ENCODE measurements at places on chromosomes 6 and 20. TPM values are rescaled to one million over a fixed set of nuclear protein-coding genes. Genes with fewer than 3 reads are reported as not detected.

DNA sequence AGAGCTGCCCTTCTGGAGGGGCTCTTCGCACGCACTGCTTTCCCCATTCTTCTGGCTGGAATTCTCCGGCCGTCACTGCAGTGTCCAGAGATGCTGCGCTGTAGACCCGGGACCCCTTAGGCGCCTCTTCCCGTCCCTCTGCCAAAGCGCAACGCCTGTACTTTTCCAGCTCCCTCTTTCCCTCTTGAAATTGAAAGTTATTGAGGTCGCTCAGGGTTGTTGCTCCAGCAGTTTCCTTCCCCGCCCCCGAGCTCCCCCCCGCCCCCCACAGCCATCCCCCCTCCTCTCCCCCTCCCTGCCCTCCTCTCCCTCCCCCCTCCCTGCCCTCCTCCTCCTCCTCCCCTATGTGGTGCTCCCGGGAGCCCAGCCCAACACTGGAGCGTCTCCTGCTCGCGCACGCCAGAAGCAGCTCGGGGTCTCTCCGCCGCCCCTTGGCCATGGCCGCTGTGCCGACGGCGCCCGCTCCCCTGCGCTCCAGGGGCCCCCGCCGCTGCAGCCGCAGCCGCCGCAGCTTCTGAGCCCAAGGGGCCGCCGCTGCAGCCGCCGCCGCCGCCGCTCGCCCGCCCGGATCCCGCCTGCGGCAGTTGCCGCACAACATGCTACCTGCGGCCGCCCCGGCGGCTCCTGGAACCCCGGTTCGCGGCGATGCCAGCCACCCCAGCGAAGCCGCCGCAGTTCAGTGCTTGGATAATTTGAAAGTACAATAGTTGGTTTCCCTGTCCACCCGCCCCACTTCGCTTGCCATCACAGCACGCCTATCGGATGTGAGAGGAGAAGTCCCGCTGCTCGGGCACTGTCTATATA, at the start of gene RSPO3:
Gene RSPO3, plus strand, starts transcription at position 374 of the 804 bp plus-strand sequence. CDS start 522 bp downstream, outside the sequence.
- peak; percentile 44 for DNase-seq

DNA sequence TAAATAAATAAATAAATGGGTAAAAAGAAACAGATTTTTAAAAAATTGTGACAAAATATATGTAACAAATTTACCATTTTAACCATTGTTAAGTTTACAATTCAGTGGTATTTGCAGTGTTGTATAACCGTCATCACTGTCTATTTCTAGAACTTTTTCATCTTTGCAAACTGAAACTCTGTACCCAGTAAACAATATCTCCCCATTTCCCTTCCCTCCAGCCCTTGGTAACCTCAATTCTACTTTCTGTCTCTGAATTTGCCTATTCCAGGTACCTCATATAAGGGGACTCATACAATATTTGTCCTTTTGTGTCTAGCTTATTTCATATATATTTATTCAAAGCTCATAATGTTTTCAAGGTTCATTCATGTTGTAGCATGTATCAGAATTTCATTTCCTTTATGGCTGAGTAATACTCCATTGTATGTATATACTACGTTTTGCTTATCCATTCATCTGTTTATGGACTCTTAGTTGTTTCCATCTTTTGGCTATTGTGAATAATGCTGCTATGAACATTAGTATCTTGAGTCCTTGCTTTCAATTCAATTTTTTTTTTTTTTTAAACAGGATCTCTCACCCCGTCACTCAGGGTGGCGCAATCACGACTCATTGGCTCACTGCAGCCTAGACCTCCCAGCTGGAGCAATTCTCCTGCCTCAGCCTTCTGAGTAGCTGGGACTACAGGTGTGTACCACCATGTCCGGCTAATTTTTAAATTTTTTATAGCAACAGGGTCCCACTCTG, 8.9 kb downstream of the MANBAL start:
- peak; percentile 43 for DNase-seq

DNA sequence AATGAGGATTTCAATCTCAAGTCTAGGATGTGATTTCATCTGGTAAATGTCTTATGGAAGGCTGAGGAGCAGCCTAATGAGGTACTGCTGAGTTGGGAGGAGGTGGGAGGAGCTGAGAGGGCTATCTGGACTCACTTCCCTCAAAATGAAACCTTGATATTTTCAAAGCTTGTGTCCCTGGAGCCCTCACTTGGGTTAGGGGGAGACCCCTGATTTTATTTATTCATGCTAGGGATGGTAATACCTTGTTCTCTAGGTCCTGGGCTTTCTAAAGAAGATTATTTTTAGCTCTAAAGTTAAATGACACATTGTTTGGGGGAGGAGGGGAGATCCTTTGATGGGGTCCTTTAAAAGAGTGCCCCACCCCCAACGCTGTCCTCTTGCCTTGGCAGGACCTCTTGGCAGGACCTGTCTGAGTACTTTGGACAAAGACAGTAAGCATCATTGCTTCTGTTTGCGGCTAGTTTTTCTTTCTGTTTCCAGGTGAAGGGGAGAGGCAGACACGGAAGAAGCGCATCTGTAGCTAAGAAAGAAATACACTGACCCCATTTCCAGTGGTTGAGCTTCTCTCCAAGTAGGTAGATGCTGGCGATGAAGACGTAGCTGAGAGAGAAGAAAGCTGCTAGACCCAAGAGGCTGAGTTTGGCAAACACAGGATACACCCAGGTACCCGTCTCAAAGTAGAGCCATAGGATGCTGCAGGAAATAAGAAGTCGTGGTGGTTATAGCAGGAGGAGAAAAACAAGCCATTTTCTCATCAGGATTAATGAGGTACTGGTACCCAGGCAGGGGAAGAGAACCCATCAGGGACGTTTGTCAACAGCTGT, 55.6 kb downstream of the ADTRP start:
- DNase-seq = no peak

- peak; percentile 92 for DNase-seq
Observed at GRCh38 chr20:56554869-56555268, 21.8 kb downstream of the FAM209B start.

DNA sequence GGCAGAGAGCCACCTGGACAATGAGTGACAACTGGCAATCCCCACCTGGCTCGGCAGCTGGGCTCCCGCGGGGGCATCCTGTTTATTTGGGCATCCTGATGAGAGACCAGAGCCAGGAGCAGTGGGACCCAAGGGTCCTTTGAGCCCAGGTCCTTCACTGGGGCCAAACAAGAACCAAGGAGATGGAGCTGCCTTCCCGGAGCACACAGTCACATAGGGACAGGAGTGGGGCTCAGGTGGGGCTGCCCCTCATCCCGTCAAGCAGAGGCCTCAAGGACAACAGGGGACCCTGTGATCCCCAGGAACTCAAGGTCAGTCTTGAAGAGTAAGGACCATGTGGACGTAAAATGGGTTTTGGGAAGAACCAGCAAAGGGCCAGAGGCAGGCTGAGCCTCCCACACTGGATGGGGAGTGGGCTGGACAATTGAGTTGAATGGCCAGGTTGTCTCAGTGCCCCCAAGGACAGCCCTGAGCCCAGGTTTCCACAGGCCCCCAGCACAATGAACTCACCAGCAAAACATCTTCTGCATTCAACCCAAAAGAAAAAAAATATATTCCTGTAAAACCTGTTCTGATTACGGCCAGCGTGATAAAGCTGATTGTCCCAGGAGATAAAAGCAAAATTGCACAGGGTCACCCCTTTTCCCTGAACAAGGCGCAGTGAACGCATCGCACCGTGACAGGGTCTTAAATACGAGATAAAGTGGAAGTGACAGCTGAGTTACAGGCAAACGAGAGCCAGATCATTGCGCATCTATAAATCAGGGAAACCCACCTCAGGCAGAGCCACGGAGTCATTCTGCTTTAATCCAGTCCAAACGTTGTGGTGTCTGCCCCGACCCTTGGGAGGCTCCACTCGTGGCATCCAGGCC, 86.2 kb downstream of the ANKRD60 start:
- DNase-seq = no peak

GRCh38 chr6:110116258-110116657, 63.2 kb downstream of the WASF1 start:
- DNase-seq = no peak

- no peak for DNase-seq
Observed at GRCh38 chr20:44057698-44058675, 129.0 kb downstream of the JPH2 start.

DNA sequence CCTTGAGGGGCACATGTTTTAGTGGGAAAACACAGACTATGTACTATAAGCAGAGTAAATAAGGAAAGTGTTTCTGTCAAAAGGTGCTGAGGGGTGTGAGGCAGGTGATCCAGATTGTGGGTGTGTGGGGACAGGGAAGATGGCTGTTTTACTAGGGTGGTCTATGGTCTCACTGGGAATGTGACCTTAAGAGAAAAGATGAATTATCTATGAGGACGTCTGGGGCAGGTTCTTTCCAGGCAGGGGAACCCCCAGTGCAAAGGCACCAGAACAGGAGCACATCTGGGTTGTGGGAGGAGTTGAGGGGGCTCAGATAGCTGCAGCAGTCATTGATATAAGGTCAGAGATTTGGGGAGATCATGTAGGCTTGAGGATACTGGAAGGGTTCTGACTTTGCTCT, 18.2 kb upstream of the POLR1H start:
- DNase-seq = no peak

DNA sequence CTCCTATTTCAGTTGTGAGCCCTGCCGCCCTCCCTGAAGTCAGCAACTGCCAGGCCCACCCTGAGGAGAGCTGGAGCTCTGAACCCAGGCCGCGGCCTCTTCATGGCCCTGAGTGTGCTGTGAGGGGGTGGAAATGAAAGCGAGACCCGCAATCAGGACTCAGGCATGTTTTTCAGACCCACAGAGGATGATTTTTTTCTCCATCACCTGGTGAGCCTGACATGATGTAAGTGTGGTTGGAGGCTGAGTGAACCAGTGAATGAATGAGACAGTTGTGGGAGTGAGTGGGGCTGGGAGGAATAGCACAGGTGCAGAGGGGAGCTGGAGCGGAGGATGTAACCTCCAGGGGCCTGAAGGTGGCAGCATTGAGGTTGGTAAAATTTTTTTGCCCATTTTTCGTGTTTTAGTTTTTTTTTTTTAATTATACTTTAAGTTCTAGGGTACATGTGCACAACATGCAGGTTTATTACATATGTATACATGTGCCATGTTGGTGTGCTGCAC, 18.3 kb downstream of the RAET1L start:
- peak; percentile 49 for DNase-seq

DNA sequence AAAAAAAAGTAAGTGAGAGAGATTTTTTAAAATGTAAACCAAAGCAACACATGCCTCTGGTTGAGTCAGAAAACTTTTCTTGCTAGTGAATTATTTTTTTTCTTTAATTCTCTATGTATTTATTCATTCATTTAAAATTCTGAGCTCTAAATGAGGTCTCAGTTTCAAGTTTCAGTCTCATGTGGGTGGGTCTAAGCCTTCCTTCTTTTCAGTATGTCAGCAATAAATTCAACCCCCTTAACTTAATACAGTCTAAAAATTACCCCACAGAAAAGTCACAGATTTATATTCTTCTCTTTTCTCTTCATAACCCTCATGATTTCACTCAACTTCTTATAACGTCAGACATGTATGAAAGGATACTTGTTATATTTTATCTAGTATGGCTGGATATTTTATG, 663.3 kb upstream of the PTCHD4 start:
- DNase-seq = no peak

DNA sequence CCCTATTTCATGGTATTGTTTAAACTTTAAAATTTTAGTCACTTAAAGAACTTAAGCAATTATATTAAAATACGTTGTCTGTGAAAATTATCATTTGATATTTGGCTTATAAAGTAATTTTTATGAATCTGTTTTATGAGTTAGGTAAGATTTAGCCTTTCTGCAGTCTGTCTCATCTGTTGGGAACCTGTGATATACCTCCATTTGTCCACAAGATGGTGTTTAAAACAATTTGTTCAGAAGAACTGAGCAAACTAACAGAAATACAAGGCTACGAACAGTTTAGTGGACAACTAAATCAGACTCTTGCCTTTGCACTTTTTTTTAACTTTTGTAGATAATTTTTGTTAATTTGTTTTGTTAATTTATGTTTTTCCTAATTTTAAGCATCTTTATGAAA, 92.4 kb downstream of the COL9A1 start:
- no peak for DNase-seq

- no peak for DNase-seq
Observed at GRCh38 chr6:5123296-5124143, 38.4 kb downstream of the PPP1R3G start.

DNA sequence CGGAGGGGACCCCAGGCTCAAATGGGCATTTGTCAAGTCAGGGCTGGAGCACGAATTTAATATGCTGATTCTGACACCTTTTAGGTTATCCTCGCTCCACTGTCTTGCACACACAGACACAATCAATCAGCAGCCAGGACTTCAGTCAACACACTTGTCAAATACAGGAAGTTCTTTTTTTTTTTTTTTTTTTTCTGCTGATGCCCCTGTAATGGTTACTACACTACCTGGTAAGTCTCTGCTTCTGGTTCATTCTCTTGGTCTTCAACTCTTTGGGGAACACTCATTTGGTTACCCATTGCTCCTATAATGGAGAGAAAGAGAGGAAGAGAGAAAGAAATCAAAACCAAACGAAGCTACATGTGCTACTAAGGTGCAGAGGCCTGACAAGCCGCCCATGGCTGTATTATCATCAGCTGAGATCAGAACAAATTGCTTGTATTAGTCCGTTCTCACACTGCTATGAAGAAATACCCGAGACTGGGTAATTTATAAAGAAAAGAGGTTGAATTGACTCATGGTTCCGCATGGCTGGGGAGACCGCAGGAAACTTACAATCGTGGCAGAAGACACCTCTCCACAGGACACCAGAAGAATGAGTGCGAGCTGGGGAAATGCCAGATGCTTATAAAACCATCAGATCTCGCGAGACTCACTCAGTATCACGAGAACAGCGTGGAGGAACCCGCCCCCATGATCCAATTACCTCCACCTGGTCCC, 11.8 kb downstream of the BCAS1 start:
- DNase-seq = no peak

- no peak for DNase-seq
Observed at GRCh38 chr6:105786890-105787655, 299.1 kb upstream of the PRDM1 start.

GRCh38 chr6:36649701-36650484, 28.6 kb upstream of the CDKN1A start:
- DNase-seq = peak; percentile 72

DNA sequence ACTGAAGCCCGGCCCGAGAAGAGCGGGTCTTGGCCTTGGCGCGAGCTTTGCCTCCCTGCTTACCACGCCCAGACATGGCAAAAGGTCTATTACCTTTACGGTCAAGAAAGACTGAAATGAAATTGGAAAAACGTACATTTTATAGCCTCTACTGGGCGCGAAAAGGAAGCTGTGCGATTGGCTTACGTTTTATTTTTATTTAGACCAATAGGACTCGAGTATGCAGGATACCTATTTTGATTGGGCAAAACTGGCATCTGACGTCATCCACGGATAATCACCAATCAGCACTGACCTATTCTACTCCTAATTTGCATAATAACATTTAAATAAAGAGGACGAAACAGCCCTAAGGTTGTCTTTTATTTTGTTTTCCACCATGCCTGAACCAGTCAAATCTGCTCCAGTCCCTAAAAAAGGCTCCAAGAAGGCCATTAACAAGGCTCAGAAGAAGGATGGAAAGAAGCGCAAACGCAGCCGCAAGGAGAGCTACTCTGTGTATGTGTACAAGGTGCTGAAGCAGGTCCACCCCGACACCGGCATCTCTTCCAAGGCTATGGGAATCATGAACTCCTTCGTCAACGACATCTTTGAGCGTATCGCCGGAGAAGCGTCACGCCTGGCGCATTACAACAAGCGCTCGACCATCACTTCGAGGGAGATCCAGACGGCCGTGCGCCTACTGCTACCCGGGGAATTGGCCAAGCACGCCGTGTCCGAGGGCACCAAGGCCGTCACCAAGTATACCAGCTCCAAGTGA, 97.4 kb downstream of the OR2B2 start:
- DNase-seq = no peak

The NOX3 gene
- not detected for total RNA-seq

The ZNF391 gene
- total RNA-seq = 0.74 TPM

The HLA-DQA2 gene
- total RNA-seq = not detected

The HRH3 gene
- total RNA-seq = not detected

The HS3ST5 gene
- not detected for total RNA-seq

The C4A gene
- total RNA-seq = 0.27 TPM

The PPIL1 gene
- total RNA-seq = 88.3 TPM
